ENCODE measurements at places on chromosomes 1 and 21.

DNA sequence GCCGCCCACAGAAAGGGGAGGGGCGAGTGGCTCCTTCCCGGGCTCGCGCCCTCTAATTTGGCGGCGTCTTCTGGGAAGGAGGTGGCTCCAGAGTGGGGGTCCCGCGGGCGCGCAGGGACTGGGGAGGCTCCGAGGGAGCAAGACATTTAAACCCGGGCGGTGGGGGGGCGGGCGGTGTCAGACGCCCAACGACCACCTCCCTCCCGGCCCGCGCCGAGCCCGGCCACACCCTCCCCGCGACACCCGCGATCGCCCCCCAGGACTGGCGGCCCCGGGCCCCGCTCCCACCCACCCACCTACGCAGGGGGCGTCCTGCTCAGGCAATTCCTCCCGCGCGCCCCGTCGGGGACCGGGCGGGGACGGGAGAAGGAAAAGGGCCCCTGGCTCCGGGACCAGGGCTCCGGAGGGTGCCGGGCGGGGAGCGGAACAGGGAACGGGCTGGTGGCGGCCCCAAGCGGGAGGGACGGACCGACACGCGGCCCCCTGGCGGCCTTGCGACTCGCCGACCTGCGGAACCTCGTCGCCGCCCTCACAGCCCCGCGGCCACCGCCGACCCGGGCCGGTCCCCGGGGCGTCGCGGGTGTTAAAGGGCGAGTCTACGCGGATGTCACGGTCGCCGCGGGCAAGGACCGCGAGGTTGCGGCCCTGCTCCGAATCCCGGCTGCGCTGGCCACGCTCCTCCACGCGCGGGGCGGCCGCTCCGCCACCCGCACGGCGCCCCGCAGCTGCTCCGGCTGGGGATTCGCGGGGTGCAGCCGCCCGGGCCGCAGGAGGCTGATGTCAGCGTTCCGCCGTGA, 94.0 kb upstream of the FMN2 start:
- DNase-seq, result no peak

DNA sequence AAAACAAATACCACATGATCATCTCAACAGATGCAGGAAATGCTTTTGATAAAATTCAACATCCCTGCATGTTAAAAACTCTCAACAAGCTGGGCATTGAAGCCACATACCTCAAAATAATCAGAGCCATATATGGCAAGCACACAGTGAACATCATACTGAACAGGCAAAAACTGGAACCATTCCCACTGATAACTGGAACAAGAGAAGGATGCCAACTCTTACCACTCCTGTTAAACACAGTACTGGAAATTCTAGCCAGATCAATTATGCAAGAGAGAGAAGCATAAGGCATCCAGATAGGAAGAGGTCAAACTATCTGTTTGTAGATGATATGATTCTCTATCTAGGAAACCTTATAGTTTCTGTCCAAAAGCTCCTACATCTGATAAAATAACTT, 91.6 kb downstream of the DNAH14 start:
- DNase-seq, result no peak

- DNase-seq, result no peak
These were observed 61.3 kb downstream of the LBR start for GRCh38 chr1:225366552-225366951.

DNA sequence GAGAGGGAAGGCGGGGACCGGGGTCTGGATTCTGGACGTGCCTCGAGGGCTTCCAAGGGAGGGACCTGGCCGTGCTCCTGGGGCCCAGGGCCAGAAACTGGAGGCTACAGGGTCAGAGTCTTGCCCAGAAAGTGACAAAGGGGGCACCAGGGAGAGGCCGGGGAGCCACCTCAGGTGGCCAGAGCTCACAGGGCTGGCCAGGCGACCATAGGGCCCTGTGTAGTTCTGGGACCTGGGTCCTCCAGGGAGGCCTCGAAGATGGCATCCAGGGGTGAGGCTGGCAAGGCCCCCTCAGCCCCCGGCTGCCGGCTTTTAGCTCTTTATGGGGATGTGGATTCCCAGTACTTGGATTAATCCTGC, 14.3 kb upstream of the LRRC3 start:
- no peak for DNase-seq

DNA sequence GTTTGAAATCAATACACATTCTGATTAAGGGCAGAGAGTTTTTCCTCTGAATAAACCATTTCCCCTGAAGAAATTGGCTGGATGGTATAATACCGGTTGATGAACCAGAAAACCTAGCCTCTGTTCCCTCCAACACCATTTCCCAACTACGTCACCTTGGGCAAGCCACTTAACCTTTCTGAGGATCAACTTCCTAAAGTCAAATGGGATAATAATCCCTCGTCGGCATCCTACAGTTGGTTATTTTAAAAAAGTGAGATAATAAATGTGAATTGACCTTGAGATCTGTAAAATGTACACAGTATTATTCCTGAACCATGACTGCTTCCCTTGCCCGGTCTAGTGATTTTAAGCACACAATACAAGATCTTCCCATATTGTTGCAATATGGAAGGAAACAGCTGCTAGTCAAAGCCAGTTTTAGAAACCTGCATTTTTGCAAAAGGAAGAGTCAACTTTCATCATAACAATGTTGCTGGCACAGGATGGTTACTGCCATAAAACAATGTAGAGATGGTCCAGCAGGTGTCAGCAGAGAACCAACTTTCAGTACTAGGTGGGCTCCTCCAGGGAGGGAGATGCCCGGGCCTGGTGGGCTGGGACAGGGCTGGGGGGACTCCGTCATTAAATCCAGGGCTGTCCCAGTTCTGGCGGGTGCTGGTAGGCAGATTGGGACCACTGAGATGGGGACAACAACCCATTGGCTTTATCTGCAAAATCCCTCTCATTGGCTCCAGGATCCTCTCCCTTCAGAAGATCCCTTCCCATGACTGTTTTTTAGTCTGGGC, 5.2 kb upstream of the HLX start:
- DNase-seq, result no peak
